ENCODE measurements at places on chromosomes 4 and X. TPM values are rescaled to one million over a fixed set of nuclear protein-coding genes. Genes with fewer than 3 reads are reported as not detected.

DNA sequence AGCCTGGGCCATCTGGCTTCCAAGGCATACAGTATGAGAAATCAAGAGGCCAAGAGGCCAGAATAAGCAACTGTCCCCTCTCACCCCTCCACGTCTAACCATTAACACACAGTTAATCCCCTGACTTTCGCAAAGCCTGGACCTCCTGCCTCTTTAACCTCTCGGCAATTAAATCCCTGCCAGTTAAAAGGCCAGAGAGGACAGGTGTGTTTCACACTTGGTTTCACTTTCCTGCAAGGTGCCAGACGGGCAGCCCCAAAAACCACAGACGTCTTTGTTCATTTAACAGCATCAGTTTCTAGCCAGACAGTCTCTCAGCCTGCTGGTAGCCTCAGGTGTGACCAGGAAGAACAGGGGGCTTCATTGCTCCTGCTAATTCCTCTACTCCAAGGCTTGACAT is 91.1 kb upstream of the KIT start:
- DNase-seq: no peak

DNA sequence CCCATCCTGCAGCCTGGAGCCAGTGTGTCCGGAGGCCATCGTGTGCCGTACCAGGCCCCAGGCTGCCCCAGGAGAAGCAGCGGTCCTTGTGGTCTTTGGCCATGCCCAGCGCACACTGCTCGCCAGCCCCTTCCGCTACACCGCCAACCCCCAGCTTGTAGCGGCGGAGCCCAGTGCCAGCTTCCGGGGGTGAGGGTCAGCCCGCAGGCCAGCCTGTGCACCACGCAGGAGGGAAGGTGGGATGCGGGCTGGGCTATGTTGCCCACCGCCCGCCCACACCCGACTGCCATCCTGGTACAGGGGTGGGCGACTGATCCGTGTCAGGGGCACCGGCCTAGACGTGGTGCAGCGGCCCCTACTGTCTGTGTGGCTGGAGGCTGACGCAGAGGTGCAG is 7.6 kb upstream of the SRPK3 start:
- DNase-seq: no peak

DNA sequence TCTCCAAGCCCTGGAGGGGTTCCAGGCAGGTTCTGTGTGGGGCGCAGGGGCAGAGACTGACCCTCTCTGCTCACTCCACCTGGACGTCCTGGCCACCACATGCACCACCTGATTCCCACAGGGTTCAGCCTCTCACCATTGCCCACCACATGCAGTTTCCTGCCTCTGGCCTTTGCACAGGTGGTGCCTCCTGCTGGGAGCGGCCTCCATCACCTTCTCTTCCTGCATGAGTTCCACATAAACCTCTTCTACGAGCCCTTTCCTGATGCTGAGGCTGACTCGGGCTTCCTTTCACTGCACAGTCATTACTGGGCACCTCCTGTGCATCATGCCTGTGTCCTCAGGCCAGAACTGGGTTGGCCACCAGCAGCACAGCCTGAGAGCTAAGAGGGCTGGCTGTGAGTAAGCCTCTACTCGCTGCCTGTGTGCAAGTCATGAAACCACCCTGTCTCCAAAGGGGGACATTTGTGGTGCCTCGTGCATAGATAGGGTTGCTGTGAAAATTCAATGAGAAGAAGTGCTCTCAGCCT is 19.9 kb downstream of the MAN2B2 start:
- DNase-seq: no peak

GRCh38 chr4:26346203-26346620 is 25.4 kb downstream of the RBPJ start:
- DNase-seq: no peak

FAM114A1 gene
- not detected for total RNA-seq

BMX gene
- total RNA-seq: not detected

OCRL gene
- 3.9 TPM for total RNA-seq

DNA sequence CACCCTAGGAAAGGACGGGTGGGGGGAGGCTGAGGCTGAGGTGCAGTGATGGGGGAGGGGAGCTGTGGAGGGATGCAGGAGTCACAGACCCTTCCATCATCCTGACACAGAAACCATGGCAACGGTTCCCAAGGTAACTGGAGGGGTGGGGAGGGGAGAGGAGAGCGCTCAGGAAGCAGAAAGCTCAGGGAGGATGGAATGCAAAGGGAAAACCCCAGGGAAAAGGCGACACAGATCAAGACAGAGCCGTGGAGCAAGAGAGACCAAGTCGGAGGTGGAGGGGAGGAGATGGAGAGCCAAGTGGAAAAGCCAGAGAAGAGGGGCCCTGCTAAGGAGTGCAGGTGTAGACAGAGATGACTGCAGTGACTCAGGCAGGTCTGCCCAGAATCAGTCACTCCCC is 14.5 kb downstream of the L1CAM start:
- no peak for DNase-seq

CLDN2 gene
- total RNA-seq: not detected

DNA sequence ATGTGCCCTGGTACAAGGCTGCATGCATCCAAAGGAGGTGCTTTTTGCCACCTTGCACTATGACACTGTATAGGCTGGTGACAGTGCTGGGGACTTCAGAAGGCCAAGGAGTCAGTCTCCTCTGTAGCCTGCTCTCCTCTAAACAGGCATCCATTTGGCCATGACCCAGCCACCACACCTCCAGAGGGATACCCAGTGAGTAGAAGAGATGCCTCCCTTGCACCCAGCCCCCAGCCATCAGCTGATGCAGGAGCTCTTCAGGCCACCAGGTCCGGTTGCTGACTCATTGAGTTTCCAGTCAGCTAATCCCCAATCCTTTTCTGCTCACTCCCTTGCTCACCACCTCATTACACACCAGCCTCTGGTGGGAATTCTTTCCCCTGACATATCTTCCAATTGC is 99.8 kb downstream of the PJA1 start:
- no peak for DNase-seq

DNA sequence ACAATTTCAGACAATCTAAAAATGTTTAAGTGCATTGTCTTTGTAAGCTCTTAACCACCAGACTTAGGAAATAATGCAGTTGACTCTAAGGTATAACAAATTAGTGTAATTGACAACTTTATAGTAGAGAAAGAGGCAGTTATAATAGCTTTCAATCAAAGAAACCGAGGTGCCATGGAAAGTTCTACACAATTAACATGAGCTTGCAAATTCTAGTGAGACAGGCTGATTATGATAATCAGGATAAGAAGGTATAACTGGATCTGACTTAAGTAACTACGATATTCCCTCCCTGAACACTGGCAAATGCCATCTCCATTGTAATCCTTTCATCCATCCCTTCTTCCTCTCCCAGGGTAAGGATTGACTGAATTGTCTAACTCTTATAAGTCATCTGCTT is 11.4 kb upstream of the KLHL5 start:
- DNase-seq: no peak

DNA sequence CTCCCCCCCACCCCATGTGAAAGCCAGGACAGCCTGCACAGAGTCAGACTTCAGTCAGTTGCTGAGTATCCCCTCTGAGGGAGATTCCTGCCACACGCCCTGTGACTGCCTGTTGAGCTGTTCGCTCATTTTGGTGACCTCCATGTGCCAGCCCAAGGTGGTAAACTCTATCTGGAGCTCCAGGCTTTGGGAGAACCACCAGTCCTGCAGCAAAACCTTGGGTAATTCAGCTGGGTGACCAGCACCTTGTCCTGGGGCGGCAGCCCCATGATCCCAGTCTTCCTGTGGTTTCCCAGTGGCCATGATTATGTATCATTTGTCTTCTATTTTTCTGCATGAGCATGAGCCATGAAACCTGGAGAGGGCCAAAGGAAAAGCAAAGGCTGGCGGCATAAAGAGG is 73.4 kb downstream of the NBDY start:
- no peak for DNase-seq

HMX1 gene
- not detected for total RNA-seq

- no peak for DNase-seq
These were observed 4.4 kb downstream of the SORCS2 start for GRCh38 chr4:7196736-7197135.

DNA sequence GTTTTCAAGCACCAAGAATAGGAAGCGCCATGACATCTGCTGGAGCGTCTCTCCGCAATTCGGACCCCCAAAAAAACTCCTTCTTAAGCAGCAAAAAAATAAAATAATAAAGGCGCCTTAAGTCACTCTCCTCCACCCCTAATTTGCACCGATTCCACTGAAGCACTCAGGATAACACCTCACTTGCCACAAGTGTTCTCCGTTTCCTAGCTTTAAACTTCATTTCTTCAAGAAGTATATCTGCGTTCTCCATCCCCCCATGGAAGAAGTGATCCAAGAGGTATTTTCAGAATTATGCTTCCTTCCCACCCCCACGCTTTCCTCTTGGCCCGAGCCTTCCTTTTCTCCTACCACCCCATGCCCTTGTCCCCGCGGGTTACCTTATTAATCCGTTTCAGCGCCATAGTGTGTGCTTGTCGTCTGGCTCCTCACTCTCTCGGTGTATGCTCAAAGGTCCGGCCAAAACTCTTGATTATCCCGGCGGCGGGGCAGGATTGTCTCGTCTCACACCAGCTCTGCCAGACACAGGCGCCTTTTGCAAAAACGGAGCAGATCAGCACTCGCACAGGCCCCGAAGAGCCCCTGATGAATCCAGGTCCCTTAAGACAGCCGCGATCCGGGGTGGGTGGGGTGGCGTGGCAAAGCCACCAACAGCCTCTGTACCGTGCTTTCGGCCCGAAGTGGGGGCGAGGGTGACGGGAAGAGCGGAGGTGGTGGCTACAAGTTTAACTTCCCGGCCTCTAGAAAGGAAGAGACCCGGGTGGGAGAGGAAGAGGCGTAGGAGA is 1.1 kb downstream of the UBE2D3 start:
- DNase-seq: no peak

SMIM10 gene
- 2.8 TPM for total RNA-seq

DNA sequence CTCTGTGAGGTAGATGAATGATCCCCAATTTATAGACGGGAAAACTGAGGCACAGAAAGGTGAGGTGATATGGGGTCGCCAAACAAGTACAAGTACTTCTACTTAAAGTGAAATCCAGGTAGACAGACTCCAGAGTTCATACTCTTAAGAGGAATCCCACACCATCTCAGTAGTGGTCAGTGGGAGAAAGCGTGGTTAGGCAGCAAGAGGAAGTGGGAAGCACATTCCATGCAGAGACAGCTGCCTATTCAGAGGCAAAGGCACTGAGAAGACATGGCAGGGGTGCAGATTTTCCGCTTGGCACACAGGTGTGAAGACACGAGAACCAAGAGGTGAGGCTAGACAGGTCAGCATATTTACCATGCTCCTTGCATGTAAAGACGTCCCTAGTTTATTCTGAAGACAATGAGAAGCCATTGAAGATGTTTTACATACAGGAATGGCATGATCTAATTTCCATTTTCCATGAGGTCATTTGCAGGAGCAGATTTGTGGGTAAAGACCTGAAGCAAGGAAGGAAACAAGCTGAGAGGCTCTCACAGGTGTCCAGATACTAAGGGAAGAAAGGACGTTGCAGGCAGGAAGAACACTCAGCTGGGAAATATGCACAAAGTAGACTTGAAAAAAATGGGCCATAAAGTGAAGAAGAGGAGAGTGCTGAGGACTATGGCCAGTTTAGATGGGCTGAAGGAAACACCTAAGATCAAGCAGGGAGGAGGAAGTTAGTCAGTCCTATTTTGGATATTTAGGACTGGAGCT is 17.3 kb upstream of the CLNK start:
- DNase-seq: no peak

- no peak for DNase-seq
These were observed 91.2 kb upstream of the GPR50 start for GRCh38 chrX:151085207-151085606.

COPS4 gene
- total RNA-seq: 43.9 TPM

GRCh38 chr4:100285121-100285520 is 94.9 kb upstream of the DDIT4L start:
- DNase-seq: no peak

GRCh38 chr4:94446386-94446785 is 5.4 kb upstream of the PDLIM5 start:
- no peak for DNase-seq

- DNase-seq: no peak
These were observed 54.4 kb downstream of the KLHL13 start for GRCh38 chrX:118062048-118062789.

DNA sequence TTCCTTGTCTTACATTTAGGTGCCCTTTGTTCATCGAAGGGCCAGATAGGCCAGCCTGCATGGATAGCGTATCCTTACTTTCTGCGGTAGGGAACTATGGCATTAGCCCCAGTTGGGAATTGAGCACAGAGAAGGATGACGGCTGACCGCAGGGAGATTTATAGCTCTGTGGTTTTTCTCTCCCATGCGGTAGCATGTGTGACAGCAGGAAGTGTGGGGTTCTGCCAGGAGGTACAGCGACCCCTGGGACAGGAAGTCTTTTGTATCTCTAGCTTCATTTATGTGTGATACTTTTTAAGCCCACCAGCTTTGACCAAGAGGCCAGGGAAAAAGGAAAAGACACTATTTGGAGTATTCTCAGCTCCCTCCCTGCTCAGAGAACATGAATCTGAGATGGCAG is 33.1 kb downstream of the GAB3 start:
- DNase-seq: no peak

DNA sequence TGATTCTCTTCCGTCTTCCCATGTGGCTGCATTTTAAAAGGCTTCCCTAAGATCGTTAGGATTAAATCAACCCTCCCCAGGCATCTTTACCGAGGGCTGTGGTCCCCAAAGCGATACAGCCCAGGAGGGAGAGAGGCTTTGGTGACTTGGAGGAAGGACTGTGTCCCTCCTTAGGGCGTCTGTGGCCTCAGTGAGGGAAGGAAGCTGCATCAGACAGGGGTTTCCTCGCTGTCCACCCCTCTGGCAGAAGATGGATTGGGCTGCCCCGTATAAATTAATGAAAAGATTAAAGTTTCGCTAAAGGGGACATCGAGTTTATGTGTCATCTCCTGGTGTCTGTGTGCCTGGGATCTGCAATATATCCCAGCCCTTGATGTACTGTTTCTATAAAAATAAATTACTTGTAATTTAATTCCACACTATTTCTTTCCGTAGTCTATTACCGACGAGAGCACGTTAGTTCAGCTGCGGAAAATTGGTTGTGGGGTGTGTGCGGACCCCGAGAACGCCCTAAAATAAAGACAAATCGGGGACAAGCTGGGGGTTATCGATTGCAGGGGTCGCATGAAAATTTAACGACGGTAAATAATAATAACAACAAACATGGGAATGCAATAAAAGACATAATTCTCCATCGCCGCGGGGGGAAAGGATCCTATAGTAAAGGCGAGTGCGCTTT is 6.5 kb downstream of the SHOX start:
- DNase-seq: no peak

MGAT4D gene
- not detected for total RNA-seq

GRCh38 chrX:124216396-124217115 is 115.9 kb upstream of the TEX13D start:
- no peak for DNase-seq

AMTN gene
- not detected for total RNA-seq

TEX13C gene
- not detected for total RNA-seq

GAGE13 gene
- not detected for total RNA-seq

GRCh38 chr4:123116412-123116811 is 194.0 kb upstream of the NUDT6 start:
- no peak for DNase-seq

Data from activated naive CD8-positive, alpha-beta T cell treated with anti-CD3 and anti-CD28 coated beads for 36 hours (primary cell).